ENCODE measurements at places on chromosomes 2 and 18.

GRCh38 chr2:196951973-196952372 lies 25.5 kb upstream of the PGAP1 start:
- no peak for DNase-seq

GRCh38 chr18:4605212-4605611 lies 150.1 kb upstream of the DLGAP1 start:
- no peak for DNase-seq

DNA sequence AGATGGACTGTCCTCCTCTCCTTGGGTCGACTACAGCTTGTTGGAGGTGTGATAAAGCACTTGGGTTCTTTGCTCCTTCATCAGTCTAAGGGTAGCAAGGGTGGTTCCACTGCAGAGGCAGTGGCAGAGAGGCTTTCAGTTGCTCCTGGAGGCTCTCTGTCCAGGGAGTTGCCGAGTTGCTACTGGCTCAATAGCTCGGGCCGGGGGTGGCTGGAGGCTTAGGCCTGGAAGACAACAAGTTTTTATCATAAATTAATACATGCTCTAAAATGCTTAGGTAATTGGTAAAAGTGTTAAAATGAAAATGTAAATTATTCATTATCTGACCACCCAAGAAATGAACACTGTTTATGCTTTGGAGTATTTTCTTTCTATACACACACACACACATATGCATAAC lies 162.0 kb upstream of the NRP2 start:
- DNase-seq, result no peak

GRCh38 chr2:164984428-164984827 lies 29.1 kb upstream of the SLC38A11 start:
- DNase-seq, result no peak

- no peak for DNase-seq
Measured at GRCh38 chr2:67883316-67884087, 179.3 kb downstream of the C1D start.

Data from activated naive CD8-positive, alpha-beta T cell treated with anti-CD3 and anti-CD28 coated beads, Interleukin-2, amount 50 U/mL, for 16 hours (primary cell).